Stimulated activated CD4-positive, alpha-beta T cell treated with anti-CD3 and anti-CD28 coated beads, Interleukin-12 subunit alpha, Interleukin-12 subunit beta, amount 100 ng/mL, for 24 hours (primary cell): ENCODE measurements at places on chromosomes 16 and 17.

DNA sequence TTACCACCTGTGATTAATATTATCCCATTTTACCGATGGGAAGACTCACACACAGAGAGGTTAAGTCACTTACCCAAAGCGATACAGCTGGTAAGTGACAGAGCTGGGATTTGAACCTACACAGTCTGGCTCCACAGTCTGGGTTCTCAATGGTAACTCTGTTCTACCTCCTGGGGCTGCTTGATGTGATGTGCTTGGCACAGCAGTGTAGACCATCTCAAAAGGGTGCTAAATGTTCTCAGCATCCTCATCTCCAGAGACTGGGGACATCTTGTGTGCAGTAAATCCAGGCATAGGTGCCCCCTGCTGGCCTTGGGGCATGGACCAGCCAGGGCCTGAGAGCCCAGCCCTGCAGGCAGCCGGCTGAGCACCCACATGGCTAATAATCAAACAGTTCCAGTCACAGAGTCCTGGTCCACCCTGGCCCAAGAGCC, 15.4 kb upstream of the KATNB1 start:
- no peak for DNase-seq

GRCh38 chr16:85514598-85515318, 98.4 kb upstream of the GSE1 start:
- no peak for DNase-seq

- no peak for DNase-seq
These were observed 1.3 kb downstream of the CCDC102A start for GRCh38 chr16:57534881-57535658.

DNA sequence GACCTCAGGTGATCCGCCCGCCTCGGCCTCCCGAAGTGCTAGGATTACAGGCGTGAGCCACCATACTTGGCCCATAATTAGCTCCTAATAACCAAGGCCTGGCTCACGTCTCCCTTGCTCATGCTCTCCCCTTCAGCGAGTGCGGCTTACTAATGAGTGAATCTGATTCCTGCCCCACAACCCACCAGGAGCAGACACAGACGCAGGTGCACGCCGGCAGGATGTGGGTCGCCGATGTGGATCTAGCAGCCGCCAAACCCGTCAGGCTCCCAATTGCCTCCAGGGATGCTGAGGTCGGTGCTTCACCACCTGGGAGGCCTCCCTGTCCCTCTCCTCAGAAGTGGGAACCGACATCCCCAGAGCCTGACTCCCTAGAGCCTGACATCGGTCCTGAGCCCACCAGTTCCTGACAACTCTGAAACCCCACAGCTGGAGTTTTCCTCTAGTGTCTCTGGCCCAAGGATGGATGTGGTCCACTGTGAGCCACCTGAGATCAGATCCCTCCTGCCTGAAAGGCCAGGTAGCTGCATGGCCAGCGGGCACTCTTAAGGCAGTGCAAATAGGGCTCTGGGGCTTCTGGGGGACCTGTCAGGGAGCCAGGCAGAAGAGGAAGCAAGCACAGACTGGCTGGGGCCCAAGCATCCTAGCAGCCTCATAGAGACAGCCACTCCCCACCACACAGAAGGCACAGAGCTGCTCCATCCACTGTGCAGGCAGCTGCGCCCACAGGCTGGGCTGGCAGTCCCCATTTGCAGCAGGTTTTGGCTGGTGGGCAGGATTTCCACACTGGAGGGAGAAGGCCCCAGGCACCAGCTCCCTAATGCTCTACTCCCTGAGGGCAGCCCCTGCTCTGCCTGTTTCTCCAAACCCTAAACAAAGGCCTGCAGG, 10.8 kb downstream of the EXOC7 start:
- DNase-seq: no peak

- DNase-seq: no peak
These were observed 4.2 kb downstream of the MSI2 start for GRCh38 chr17:57260325-57261083.

GRCh38 chr16:11621539-11621919, 34.8 kb upstream of the LITAF start:
- DNase-seq: no peak

DNA sequence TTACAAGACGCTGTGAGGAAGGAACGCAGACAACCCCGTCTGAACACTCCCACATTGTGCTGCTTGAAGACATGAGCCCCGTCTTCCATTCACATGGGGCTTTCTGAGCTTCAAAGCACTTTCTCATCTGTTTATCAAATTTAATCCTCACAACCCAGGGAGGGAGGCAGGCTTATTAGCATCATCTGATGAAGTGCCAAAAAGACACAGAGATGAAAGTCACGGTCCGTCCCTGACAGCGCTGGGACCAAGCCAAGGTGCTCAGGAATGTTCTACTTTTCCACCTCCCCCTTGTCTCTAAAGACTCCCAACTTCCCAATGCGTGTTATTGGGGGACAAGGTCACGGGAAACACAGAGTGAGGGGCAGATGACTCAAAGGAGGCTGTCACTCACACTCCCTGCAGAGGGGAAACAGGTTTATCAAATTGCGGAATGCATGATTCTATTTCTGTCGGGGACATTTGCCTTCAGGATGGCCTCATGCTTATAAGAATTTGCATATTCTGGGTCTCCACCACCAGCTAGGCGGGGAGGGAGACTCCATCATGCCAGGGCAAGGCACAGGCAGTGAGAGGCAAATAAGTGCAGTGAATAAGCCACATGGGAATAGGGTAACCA, 10.7 kb downstream of the XYLT1 start:
- no peak for DNase-seq

- DNase-seq: no peak
These were observed 478.4 kb downstream of the TOX3 start for GRCh38 chr16:52068447-52069074.

- DNase-seq: no peak
These were observed 19.6 kb upstream of the N4BP1 start for GRCh38 chr16:48629531-48629930.

DNA sequence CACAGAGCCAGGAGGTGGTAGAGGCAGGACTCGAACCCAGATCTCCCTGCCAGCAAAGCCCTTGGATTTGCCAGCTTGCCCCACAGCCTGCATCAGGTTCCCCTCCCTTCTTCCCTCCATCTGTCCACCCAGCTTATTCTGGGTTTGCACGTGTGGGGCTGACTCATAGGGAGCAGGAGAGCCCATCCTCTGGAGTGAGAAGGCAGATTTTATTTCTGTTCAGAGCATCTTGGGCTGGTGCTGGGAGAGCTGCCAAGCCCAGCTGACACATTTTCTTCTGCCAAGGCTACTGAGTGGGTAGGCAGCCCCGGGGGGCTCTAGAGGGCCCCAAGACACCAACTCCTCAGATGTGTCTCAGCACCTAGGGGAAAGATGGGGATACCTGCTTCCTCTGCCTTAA, 106.3 kb upstream of the CRHR1 start:
- no peak for DNase-seq

DNA sequence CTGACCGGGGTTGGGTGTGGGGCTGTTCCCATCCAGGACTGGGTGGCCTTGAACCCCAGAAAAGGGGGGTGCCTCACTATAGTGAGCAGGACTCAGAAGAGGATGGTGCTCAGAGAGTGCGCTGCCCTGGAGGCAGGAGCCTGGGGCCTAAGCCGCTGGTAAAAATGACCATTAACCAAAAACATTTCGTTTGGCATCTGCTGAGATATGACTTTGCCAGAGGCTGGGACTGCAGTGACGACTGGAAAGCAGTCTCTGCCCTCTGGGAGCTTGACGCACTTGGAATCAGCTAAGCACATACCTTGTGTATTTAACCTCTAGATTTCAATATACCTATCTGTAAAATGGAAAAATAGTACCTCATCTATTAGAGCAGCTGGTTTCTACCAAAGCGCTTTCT, 7.2 kb upstream of the CRHR1 start:
- DNase-seq: no peak

DNA sequence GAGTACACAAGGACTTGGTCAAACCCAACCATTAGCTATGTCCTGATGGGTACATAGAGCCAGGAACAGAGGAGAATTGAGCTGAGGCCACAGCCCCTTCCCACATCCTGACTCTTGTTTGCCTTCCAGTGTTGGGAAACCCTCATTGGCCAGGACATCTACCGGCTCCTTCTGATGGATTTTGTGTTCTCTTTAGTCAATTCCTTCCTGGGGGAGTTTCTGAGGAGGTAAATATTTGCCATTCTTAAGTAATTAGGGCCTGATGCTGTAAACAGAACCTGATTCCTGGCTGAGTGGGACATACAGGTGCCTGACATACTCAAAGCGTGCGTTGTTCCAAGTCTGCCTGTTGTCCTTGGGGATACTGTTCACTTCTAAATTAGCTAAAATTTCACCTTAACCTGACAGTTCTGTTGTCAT, 42.6 kb downstream of the GDE1 start:
- DNase-seq: no peak

DNA sequence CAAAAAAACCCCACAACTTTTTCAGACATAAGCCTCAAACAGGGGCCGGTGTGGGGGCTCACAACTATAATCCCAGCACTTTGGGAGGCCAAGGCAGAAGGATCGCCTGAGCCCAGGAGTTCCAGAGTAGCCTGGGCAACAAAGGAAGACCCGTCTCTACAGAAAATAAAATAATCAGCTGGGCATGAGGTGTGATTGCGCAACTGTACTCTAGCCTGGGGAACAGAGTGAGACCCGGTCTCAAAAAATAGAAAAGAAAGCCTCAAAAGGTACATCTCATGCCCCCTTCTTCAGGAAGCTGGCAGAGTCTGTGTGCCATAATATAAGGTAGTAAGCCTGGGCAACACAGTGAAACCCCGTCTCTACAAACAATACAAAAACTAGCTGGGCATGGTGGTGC, 3.2 kb downstream of the ZSWIM7 start:
- no peak for DNase-seq

GRCh38 chr16:77596261-77596660, 126.1 kb upstream of the NUDT7 start:
- no peak for DNase-seq

GRCh38 chr16:2237102-2237482, 848 bp downstream of the DNASE1L2 start:
- DNase-seq: no peak

- DNase-seq: no peak
These were observed 60.5 kb downstream of the TMEM100 start for GRCh38 chr17:55661963-55662834.

GRCh38 chr17:8806926-8807550, 7.9 kb upstream of the MFSD6L start:
- DNase-seq: no peak

GRCh38 chr16:81715358-81716196, 63.5 kb upstream of the PLCG2 start:
- DNase-seq: no peak

GRCh38 chr16:87541147-87541871, 48.5 kb upstream of the ZCCHC14 start:
- DNase-seq: no peak

- DNase-seq: no peak
These were observed 704 bp downstream of the ASIC2 start for GRCh38 chr17:33292201-33292980.

- no peak for DNase-seq
These were observed 27.2 kb upstream of the IL17C start for GRCh38 chr16:88610909-88611812.

DNA sequence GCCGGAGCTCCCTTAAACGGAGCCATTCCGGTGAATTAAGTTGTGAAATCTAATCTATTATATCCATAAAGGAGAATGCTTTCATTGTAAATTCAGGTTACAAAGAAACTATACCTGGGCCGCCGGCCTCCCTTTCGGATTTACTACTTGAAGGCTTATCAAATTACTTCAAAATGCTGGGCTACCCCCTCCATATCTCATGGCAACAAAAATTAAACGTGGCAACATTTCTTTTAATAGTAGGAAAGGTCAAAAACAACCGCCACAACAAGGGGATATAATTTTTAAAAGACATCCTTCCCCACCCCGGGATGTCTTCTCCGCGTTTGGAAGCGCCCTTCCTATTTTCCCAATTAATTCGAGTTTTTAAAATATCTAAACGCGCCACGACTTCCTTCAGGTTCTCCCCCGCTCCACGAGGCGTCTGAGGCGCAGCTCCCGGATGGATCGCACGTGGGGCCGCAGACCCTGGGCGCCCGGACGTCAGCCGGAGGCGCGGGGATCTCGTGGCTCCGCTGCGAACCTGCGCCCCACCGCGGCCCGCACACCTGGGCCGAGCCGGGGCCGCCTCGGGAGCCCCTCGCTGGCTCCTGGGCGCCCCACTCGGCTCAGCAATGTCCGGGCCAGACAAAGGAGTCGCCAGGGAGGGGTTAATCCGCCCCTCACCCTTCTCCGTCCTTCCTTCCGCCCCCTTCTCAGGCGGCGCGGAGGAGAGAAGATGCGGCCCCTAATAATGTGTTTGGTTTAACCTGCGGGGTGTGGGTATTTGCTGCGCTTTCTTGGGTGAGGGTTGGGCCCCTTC, 47.4 kb upstream of the SLC38A10 start:
- no peak for DNase-seq

DNA sequence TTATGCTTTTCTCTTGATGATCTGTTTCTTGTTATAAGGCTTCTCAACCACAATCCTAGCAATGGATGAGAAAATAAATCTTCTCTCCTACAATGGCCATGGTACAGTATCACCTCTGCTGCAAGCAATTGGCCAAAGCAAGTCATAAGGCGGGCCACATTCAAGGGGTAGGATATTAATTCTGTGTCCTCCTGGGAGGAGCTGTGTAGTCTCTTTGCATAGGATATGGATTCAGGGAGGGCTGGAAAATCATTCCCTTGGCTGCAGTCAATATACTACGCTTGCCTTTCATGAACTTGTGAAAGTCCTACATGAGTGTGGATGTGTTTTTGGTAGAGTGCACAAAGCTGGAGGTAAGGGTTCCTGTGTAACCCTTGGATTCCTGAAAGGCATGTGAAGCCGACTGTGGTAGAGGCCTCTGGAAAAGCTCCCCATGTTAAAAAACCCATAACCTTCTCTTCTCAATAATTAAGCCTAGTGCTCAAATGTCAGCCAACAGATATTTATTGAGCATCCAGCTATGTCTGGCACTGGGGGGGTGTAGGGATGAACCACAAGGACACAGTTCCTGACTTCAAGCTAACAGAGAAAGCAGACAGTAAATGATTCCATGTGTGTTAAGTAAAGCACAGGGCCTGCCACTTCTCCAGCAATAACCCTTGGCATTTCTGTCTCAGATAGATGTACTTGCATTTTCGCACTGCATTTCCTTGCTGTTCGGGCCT, 147.6 kb upstream of the HS3ST3A1 start:
- no peak for DNase-seq

DNA sequence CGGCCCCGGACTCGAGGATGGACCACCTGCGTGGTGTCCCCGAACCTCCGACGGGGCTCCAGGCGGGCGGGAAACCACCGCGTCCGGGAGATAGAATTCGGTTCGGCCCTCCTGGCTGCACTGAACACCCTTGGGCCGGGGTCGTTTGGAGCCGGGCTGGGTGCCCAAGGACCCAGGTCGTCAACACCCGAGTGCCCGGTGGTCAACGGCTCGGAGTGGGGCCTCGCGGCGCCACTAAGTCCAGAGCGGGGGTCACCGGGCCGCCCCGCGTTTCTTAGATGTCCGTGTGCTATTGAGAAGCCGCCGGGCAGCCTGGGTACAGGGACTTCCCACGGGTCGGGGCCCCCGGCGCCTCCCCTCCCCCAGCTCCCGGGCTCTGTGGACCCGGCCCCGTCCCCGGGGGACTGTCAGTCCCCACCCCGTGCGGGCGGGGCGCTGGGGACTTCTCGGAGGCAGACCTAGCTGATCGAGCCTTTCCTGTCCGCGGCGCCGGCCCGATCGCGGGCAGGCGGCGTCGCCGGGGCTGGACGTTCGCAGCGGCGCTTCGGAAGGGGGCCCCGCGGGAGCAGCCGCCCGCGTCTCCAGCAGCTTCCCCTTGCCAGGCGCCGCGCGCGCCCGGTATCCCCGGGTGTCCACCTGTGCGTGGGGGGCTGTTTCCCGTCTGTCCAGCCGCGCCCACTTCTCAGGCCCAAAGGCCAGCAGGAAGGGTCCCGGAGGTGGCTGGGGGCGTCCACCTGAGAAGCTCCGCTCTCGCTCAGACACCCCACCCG, 655 bp upstream of the NPTX1 start:
- DNase-seq: no peak
